Left colon (tissue), 2 donors: ENCODE measurements at places on chromosomes 11 and 22. TPM values are rescaled to one million over a fixed set of nuclear protein-coding genes. Genes with fewer than 3 reads are reported as not detected.

The MPEG1 gene
- 5.0 TPM for total RNA-seq

The OR5AS1 gene
- not detected for total RNA-seq

The ISX gene
- 71.5 TPM for total RNA-seq

The STX3 gene
- total RNA-seq = 133 TPM

The RRP8 gene
- 16.5 TPM for total RNA-seq

The IGF2 gene
- total RNA-seq = 10.8 TPM

The TMEM151A gene
- total RNA-seq = 0.14 TPM

The CHID1 gene
- 54.2 TPM for total RNA-seq

The INS gene
- 1.3 TPM for total RNA-seq

The GLYAT gene
- 0.14 TPM for total RNA-seq

The LRRC32 gene
- total RNA-seq = 15.6 TPM

The OR8G1 gene
- total RNA-seq = not detected

The SYT9 gene
- not detected for total RNA-seq

The DDX25 gene
- total RNA-seq = 0.27 TPM

The TPBGL gene
- total RNA-seq = 0.11 TPM

The CRYBB2 gene
- total RNA-seq = 0.67 TPM

The TYR gene
- total RNA-seq = not detected

The ETS1 gene
- 23.0 TPM for total RNA-seq

The CCDC89 gene
- 3.8 TPM for total RNA-seq

The PLEKHB1 gene
- 15.7 TPM for total RNA-seq

The ZNF143 gene
- 23.5 TPM for total RNA-seq

The ART1 gene
- total RNA-seq = not detected

The NARS2 gene
- total RNA-seq = 12.3 TPM

The TBX10 gene
- total RNA-seq = 12.9 TPM

The ME3 gene
- 38.1 TPM for total RNA-seq

The GRAP2 gene
- 2.1 TPM for total RNA-seq

The CNIH2 gene
- total RNA-seq = 1.1 TPM

The RAB3IL1 gene
- 3.1 TPM for total RNA-seq

The PANX3 gene
- not detected for total RNA-seq

The ASPHD2 gene
- 7.1 TPM for total RNA-seq

The KLHDC7B gene
- 0.17 TPM for total RNA-seq

The MYO18B gene
- total RNA-seq = 0.03 TPM

The RFPL2 gene
- total RNA-seq = not detected

The CDKN1C gene
- 10.6 TPM for total RNA-seq

The DEPDC7 gene
- 8.6 TPM for total RNA-seq

The P2RY2 gene
- 14.5 TPM for total RNA-seq

The PKDREJ gene
- 0.55 TPM for total RNA-seq

The OR2D3 gene
- total RNA-seq = not detected

The OR4C12 gene
- not detected for total RNA-seq

The TMPRSS5 gene
- total RNA-seq = 0.73 TPM

The NAALAD2 gene
- 0.15 TPM for total RNA-seq

The DEFB131B gene
- not detected for total RNA-seq

The OR51S1 gene
- not detected for total RNA-seq

The MGAT3 gene
- 5.6 TPM for total RNA-seq

The BCO2 gene
- total RNA-seq = 3.4 TPM

The PHOX2A gene
- 0.61 TPM for total RNA-seq

The DNAJB7 gene
- total RNA-seq = 0.47 TPM

The IRAG1 gene
- 7.7 TPM for total RNA-seq

The CRKL gene
- total RNA-seq = 51.3 TPM

The MS4A4E gene
- 3.0 TPM for total RNA-seq

The PRODH gene
- total RNA-seq = 15.5 TPM

The STK33 gene
- 3.2 TPM for total RNA-seq

The CRYBB3 gene
- total RNA-seq = 0.70 TPM

The FGF4 gene
- not detected for total RNA-seq

The PPP2R5B gene
- total RNA-seq = 25.1 TPM

The CCND1 gene
- 56.5 TPM for total RNA-seq

The ARAP1 gene
- total RNA-seq = 69.1 TPM
